Left ventricle myocardium superior (tissue), 1 donor: ENCODE measurements at places on chromosomes 16 and 17.

GRCh38 chr16:2846511-2847310 is 11.3 kb downstream of the PRSS22 start:
- no peak for DNase-seq

GRCh38 chr17:5817475-5818395 is 233.4 kb upstream of the NLRP1 start:
- DNase-seq: no peak

- no peak for DNase-seq
These were observed 39.5 kb downstream of the MRC2 start for GRCh38 chr17:62666801-62667591.

GRCh38 chr17:36632916-36633771 is 31.8 kb downstream of the MRM1 start:
- DNase-seq: no peak

GRCh38 chr17:51508048-51508447 is 247.7 kb downstream of the UTP18 start:
- no peak for DNase-seq

DNA sequence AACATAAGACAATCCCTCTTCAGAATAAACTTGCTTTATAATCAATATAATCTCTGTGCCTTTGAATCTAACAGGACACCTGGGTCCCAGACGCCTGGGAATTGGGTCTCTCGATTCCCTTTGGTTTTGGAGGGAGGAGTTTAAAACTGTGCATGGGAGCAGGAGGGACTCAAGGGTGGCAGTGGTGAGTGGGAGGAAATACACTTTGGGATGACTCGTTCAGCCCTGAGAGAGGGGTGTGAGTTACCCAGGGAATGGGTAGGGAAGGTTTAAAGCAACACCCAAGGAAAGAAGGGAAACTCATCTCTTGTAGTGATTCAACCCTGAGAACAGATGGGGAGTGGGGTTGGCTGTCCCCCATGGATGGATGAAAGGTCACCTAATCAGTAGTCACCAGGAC is 1.6 kb downstream of the RANGRF start:
- no peak for DNase-seq

DNA sequence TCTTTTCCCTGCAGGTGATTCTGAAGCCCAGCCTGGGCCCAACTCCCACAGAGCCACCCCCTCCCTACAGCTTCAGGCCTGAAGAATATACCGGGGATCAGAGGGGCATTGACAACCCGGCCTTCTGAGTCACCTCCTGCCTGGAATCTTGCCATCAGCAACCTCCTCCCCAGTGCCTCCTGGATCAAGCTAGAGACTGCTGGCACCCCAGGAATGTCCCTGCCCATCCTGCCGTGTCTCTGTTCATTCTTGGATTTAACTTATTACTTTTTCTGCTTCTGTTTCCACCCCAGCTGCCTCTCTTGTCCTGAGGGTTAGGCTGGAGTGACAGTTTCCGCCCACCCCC is 4.9 kb downstream of the TMEM92 start:
- DNase-seq: no peak

DNA sequence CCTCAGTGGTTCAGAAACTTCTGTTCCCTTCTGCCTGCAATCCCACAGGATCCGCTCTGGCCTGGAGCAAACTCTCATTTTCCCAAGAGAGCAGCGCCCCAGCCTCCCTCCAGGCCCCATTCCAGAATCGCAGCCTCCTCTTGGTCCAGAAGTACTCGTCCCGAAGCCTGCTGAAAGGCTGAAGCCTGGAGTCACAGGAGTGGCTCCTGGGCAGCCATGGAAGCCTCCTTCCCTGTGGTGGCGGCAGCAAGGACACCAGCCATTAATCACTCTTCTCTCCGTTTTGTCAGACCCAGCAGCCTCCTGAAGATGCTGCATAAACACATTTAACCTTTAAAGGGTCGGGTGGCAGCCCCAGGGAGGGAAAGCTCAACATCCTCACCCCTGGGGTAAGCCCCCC is 66.9 kb upstream of the TNRC6C start:
- no peak for DNase-seq

GRCh38 chr17:76208120-76208519 is 32.2 kb downstream of the RNF157 start:
- no peak for DNase-seq

DNA sequence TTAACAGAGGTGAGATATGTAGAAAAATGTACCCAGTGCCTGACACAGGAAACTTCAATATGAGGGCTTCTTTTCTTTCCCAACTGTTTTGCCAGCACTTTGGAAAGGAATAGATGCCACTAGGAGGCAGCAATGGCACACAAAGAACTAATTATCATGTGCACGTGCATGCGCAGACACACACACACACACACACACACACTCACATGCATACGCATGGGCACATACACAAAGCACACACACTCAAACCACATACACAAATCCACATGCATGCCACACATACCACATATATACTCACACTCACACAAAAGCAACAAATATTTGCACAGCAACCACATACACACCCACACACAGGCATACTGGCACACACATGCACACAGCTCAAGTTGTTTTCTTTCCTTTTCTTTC is 8.8 kb upstream of the CEP112 start:
- no peak for DNase-seq

- DNase-seq: no peak
These were observed 2.2 kb upstream of the RPL38 start for GRCh38 chr17:74201250-74201649.

- DNase-seq: no peak
These were observed 348.6 kb upstream of the ZFHX3 start for GRCh38 chr16:73396556-73396955.

GRCh38 chr17:2710803-2711607 is 559 bp downstream of the CLUH start:
- DNase-seq: peak; percentile 45
